Lower lobe of right lung (tissue), 2 donors: ENCODE measurements at places on chromosomes 4 and X.

GRCh38 chrX:135112096-135112729, 8.1 kb downstream of the ETDB start:
- DNase-seq: no peak

GRCh38 chr4:6730603-6731317, 14.8 kb downstream of the BLOC1S4 start:
- DNase-seq: no peak

DNA sequence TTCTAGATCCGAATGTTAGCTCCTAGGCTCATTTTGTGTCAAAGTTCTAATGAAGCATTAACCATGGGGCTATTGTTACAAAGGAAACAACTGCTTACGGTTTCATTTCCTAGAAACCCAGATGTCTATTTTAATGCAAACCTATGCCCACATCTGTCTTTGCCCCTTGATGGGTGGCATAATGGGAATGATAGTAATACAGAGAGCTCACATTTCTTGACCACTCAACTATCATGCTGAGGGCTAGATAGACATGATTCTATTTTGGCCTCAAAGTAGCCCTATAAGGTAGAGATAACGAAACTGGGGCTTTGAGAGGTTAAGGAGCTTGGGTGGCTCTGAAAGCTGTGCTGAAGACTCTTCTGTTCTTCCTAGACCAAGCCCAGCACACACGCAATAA, 1.9 kb downstream of the TLR7 start:
- DNase-seq: no peak

- no peak for DNase-seq
Observed at GRCh38 chr4:155975511-155975910, 21.8 kb upstream of the CTSO start.

- DNase-seq: no peak
Observed at GRCh38 chr4:119598521-119598920, 30.1 kb downstream of the PDE5A start.

GRCh38 chr4:151153585-151153984, 54.2 kb downstream of the RPS3A start:
- DNase-seq: no peak

DNA sequence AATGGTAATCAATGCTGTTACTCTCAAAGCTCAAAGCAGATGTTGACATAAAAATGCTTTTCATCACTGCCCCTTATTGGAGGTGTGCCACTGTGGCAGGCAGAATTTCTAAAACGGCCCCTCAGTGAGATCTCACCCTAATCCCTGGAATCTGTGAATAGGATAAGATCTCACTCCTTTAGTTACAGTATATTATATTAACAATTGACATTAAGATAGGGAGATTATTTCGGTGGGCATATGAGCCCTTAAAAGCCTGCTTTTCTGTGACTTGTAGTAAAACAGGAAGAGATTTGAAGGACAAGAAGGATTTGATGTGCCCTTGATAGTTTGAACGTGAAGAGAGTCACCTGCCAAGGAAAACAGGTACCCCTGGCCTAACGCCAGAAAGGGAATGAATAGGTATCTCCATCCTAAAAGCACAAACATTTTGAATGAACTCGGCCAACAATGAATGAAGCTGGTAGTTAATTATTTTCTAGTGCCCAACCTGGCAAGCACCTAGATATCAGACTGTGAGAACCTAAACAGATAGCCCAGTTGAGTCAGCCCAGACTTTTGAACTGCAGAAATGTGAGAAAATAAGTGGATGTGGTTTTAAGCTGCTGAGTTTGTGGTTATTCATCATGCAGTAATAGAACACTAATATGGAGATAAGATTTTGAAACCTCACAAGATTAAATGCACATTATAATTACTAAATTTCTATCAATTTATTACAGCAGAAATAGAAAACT, 881.6 kb downstream of the PCDH18 start:
- DNase-seq: no peak

GRCh38 chrX:130758072-130758471, 144.9 kb downstream of the ENOX2 start:
- DNase-seq: no peak

DNA sequence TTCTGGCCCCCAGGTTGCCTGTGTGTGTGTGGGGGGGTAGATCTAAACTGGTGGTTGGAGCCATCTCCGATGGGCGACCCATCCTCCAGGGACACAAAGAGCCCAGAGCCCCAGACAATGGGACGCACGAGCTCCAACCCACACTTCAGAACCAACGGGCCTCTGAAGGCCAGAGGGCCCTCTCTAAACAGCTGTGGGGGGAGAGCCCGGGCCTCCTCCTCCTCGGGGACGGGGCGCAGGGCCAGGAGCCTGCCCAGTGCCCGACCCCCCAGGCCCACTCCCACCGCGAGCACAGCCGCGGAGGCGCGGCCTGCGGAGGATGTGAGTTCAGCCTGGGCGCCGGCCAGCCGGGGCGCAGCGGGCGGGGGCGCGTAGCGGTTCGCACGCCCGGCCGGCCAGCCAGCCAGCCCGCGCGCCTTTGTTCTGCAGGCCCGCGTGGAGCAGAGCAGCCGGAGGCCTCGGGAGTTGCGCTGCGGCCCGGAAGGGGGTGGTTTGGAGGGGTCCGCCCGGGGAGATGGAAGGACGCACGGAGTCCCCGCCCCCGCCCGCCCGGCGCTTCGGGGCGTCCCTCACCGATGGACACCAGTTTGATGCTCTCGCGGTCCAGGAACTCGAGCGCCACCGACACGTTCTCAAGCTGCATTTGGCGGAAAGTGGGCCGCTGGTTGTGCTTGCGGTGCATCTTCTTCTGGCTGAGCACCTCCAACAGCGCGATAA, 4.0 kb downstream of the FLNA start:
- DNase-seq: no peak

GRCh38 chr4:169601016-169601771, 11.2 kb downstream of the NEK1 start:
- no peak for DNase-seq

- no peak for DNase-seq
Observed at GRCh38 chr4:148216866-148217814, 225.1 kb downstream of the NR3C2 start.

DNA sequence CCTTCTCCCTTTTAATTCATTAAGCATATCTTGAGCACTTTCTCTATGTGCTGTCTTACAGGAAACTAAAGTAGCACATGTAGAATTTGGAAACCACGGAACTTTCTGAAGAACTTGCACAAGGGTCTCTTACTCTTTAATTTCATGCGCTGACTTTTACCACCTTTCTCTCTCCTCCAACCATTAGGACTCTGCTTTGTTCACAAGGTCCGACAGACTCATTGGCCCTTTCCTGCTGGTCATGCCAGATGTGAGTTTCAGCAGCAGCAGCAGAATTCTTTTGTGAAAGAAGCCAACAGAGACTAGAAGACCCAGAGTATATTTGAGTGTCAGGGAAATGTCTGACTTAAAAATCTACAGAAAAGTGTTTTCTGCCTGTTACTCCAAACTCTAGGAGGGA, 207.1 kb downstream of the GUCY2F start:
- DNase-seq: no peak

DNA sequence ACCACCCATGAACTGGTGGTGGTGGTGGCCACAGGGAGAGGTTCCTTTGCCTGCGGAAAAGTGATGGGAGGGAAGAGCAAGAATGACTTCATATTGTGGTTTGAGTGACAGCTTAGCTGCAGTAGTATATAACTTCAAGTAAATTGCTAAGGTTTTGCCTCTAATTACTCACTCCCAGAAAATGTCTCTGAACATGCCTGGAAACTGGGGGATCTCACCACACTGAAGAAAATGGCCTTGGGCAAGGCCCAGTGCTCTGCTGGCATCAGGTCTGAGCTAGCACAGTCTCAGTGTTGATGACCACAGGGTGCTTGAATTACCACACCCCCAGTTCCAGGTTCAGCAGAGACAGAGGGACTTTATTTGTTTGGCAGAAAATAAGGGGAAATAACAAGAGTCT, 2085.4 kb downstream of the ARAP2 start:
- DNase-seq: no peak

DNA sequence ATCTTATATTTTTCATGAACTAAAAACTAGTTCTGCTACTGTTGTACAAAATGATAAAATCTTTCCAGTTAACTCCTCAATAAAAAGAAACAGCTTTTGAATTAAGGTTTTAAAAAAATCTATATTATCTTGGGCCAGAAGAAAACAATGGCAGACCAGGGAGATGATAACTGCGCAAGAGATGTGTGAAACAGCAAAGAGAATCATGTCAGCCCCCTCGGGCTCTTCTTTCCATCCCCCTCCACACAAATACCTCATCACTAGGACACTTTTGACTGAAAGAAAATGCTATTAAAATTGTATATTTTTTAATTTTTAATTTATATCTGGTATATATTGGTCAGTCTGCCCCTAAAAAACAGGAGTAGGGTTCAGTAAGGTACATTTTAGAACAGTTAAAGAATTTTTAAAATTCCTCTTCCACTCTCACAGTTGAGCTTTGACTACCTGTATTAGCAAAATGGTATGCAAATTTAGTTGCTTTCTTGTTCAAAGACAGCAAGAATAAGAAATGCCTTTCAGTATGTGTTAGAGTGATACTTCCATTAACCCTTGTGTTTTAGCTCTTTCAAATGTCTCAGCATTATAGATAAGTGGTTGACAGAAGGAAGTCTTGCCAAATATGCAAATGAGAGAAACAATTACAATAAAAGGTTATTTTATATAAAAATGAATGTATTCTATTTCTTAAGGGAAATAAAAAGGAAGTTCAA, 36.4 kb upstream of the LCORL start:
- no peak for DNase-seq

GRCh38 chr4:114613560-114613959, 15.0 kb downstream of the UGT8 start:
- DNase-seq: no peak

DNA sequence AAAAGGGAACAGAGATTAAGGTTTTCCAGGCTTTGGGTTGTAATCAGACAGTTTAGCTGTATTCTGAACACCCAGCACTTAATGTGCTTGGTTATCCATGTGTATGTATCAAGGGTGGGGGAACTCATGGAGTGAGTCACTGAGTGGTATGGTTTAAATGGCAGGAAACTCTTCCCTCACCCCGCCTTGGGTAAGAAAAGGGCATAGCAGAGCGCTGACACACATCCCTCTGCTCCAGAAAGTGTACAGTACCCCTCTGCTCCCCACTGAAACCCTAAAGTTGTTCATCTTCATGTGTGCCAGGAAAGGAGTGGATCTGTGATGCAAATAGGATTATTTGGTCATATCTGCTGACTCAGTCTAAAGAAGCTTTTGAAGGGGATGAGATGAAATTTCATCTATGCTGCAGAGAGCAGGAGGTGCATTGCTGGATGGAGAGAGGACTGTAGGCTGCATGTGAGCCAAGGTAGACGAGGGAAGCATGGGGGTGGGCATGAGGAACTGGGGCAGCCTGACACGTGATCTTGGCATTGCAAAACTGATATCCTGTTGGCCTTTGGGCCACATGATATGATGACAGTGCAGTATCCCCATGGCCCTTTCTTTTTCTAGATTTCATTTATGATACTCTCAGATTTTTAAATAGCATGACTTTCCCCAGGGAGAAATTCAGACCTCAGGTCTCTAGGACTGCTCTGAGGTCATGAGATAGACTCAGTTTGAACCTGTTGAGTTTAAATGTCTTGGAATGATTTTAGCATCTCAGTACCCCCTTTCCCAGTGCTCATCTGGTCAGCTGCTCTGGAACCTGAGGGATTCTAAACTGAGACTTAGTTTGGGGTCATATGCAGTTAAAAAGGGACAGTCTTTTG, 84.8 kb downstream of the TMEM164 start:
- no peak for DNase-seq

DNA sequence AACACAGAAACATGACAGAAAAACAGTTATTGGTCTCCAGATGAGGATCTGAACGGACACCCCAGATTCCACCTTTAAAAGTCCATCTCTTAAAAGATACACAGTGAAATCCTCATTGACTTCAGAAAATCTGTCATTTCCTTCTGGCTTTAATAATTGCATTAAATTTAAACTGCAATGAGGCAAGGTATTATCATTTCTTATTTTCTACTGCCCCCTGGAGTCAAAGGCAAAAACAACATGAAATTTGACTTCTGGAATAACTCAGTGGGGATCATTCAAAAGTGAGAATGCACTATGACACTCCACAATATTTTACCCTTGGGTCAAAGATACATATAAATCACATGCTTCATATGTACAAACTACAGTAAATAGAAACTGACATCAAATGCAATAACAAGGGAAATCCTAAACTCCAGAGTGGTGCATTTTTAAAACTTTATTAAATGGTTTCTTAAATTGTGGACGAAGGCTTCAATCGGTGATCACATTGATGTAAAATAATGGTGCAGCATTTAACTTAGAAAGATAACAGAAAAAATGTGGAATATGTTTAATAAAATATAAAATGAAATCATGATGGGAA, 56.4 kb upstream of the SPANXN1 start:
- no peak for DNase-seq

GRCh38 chr4:20268028-20268427, 16.3 kb downstream of the SLIT2 start:
- no peak for DNase-seq

- no peak for DNase-seq
Observed at GRCh38 chrX:2965965-2966364, 36.8 kb upstream of the ARSD start.

DNA sequence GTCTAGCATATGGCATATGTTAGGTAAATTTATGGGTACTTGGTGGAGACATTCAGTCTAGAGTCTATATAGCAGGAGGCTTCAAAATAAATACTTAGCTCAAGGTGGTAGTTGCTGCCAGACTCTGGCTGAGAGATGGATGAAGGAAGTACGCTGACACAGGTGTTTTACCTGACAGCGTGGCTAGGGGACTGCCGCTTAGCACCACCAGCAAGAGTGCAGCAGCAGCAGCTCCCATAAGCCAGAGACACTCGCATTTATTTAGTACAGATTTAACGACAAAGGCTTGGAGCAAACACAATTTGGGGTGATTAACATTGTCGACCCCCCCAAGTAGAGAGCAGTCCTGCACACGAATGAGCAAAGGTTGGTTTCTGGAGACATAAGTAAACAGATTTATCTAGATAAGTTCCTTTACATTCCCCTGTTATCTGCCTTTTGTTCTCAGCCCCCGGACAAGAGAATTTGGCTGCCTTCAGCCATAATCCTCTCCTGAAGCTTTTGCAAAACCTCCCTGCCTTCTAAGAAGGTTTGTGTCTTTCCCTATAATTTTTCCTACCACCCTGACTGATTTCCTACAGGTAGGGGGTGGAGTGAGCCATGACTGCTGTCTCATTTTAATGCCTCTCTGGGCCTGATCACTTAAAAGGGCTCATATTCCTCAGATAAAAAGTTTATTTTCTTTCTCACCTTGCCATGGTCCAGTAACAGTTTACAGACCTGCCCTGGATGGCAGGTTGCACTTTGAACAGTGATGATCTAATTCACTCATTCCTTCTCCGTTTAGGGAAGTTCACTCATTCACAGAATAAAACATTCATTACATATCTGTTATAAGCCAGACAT, 64.6 kb downstream of the RHOH start:
- no peak for DNase-seq
